ENCODE measurements at places on chromosomes 3 and 15.
A peak's percentile ranks its signal among the peaks of the same experiment; 100 is the strongest.

DNA sequence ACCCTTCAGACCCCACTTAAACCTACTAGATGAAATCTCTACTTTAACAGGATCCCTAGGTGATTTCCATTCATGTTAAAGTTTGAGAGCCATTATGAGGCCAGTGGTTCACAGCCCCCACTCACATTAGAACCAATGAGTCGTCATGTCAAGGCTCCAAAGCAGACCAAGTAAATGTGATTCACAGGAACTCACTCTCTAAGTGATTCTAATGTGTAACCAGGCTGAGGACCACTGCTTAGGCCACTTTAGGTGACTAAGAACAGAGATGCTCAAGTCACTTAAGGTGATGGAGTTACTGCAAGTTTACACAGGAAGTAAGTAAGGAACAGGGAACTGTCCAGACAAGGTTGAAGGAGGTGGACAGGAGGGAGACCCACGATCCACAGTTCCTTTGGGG, 7.7 kb downstream of the GALNT15 start:
- no peak for DNase-seq

- no peak for DNase-seq
Measured at GRCh38 chr3:27289769-27290413, 79.3 kb downstream of the NEK10 start.

GRCh38 chr15:98405013-98405412, 243.3 kb upstream of the IGF1R start:
- no peak for DNase-seq

DNA sequence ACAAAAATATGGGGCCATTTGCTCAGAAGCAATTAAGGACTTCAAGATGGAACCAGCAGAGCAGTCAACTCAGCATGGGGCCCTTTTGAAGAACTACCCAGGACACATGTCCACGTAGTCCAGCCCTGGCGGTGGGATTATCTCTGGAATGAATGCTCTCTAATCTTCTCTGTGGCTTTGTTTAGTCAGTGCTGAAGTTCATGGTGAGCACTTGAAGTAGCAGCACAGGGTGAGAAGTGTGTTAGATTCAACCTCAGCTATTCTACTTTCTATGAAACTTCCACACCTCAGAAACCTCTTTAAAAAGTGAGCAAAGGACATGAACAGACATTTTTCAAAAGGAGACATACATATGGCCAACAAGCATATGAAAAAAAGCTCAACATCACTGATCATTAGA, 74.4 kb downstream of the THRB start:
- DNase-seq, result no peak

DNA sequence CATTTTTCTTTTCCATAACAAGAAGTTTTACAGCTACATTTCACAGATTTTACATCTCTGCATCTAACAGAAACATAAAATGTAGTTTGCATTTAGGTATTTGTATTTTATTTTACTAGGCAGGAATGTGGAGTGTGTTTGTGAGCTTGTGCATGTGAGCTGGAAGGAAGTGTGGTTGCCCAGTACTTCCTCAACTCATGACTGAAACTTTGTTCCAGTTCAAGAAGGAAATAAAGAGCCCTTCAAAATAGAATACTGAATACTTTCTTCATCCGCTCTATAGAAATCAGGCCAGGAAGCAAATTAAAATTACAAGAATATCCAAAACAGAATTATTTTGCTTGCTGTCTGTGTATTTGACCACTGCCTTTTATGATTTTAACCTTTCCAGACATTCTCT, 81.3 kb downstream of the CHL1 start:
- DNase-seq, result no peak

DNA sequence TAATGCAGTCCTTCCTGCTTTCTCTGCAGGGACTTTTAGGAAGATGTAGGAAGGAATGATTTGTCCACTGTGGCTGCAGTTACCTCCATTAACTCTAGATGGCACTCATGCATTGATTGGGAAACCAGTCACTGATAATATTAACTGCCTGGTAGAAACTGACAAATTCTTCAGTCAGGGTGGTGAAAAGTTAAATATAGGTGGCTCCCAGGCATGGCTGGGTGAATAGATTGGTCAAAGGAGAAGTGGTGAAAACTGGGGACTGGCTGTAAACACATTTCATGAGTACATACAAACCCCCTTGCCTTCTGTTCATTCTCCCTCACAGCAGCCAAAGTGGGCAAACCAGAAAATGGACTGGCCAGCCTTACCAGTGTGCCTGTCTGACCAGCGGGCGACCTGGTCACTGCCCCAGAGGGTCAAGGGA, 333.4 kb downstream of the THSD4 start:
- DNase-seq, result no peak

- DNase-seq, result no peak
Measured at GRCh38 chr15:41965441-41966413, 6.6 kb downstream of the EHD4 start.

DNA sequence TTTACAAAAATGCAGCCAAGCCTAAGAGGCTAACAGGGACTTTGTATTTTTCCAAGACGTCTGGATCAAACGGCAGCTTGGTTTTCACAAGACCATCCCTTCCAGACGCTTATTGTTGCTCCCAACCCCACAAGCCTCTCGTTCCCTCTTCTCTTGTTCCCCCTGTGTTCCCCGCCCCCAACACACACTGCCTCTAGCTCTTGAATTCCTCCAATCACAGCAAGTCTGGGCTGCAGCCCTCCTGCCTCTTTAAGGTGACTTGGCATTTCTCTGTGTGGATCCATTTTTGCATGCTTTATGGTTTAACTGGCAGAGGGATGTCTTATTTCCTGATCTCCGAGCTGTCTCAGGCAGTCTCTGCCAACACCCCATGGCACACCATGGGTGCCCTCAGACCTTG, 182.2 kb downstream of the ABHD5 start:
- no peak for DNase-seq

GRCh38 chr3:94374439-94375161, 311.7 kb downstream of the NSUN3 start:
- no peak for DNase-seq

GRCh38 chr15:70503073-70503745, 260.1 kb downstream of the UACA start:
- DNase-seq, result no peak

- no peak for DNase-seq
Measured at GRCh38 chr3:50570508-50571279, 1.4 kb downstream of the HEMK1 start.

- no peak for DNase-seq
Measured at GRCh38 chr15:89531796-89532537, 35.6 kb upstream of the RHCG start.

DNA sequence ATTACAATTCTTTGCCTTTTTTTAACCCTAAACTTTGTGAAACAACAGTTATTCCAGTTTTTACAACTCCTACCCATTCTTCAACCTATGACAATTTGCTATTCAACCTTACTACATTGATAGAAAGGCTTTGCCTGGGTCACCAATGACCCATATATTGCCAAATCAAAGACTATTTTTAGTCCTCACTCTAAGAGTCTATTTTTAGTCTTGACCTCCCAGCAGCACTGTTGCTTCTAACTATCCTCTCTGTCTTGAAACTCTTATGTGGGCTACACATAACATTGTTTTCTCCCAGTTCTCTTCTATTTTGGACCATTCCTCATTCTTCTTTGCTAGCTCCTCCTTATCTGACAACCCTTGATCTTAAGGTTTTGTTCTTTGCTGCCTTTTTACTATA, 71.4 kb downstream of the C3orf80 start:
- no peak for DNase-seq

- no peak for DNase-seq
Measured at GRCh38 chr3:72930754-72931153, 42.9 kb downstream of the GXYLT2 start.

DNA sequence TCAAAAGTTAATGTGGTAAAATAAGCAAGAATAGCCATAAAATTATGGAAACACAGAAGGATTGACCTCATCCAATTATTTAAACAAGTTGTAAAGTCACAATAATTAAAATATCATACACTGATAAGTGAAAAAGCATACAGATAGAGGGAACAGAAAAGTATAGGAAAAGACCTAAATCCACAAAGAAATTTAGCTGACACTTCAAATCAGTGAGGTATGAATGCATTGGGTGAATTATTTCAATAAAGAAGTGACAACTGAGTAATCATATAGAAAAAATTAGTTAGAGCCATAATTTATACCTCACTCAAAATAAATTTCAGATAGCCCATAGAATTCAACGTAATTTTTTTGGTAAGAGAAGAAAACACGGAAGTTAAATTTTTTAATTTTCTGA, 25.1 kb downstream of the TFDP2 start:
- no peak for DNase-seq

DNA sequence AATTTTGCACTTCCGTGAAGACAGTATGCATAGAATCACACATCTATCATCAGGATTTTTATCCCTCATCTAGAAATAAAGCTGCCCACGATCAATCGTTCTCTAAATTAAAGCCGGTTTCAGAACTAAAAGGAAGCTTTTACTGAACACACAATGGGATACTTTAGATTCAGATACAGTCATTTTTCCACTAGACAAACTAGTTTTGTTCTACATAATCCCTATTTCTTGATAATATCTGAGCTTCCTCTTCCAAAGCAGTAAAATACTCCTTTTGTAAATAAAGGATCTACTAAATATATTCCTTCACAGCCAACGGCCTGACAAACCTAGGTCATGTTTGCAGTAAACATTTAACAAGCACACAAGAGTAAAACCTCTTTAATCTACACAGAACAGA, 2.0 kb upstream of the GANC start:
- no peak for DNase-seq

DNA sequence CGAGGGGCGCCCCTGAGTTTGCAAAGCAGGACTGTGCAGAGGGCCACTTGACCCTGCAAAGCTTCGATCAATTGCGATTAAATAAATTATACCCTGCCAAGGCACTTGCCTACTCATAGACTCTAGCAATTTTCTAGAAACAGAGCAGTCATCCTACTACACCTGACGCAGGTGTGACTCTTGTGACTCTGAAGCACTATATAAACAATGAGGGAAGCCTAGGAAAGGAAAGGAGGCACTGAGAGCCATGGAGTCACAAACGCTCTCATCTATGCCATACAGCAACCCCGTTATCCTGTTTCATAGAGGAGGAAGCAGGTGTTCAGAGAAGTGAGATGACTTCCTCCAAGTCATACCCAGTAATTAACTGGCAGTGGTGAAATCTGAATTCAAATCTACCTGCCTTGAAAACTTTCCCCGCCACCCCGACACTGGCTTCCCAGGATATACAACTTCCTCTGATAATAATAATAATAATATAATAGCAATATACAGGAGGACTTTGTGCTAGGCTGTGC, 14.4 kb downstream of the ARHGEF3 start:
- no peak for DNase-seq

- no peak for DNase-seq
Measured at GRCh38 chr3:48564667-48565066, 1.1 kb upstream of the UCN2 start.

- no peak for DNase-seq
Measured at GRCh38 chr3:49648354-49649019, 25.7 kb upstream of the APEH start.

DNA sequence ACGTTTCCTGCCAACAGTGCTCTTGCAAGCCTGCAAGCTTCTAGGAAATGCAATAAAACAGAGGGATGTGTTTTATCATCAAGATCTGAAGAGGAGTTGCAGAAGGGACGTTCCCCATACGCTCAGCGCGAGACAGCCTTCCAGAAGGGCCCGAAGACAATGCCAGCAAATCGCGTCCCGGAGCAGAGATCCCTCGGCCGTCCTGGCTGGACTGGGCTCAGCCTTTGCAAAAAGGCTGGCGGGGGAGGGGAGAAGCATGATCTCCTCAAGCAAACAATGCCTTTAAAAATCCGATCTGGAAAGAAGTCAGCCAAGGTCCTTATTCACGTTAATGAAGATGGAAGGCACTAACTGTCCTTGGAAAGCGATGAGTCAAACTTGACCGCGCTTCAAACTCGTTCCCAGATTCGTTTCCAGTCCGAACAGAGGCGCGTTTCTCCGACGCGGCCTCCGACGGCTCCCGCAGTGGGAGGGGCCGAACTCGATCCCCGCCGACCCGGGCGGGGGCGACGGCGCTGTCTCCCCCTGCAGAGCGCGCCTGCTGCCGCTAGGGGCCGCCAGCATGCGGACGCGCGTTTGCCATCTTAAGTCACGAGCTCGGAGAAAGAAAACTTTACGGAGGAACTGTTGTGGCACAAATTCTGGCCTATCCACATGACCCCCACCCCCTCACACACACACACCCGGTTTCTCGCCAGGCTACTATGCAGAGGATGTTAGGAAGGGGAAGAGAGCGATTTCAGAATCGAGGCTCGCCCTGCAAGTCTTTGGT, 5.5 kb downstream of the BCL6 start:
- peak; percentile 78 for DNase-seq

GRCh38 chr3:196641333-196642054, 2.0 kb downstream of the NRROS start:
- peak; percentile 41 for DNase-seq

DNA sequence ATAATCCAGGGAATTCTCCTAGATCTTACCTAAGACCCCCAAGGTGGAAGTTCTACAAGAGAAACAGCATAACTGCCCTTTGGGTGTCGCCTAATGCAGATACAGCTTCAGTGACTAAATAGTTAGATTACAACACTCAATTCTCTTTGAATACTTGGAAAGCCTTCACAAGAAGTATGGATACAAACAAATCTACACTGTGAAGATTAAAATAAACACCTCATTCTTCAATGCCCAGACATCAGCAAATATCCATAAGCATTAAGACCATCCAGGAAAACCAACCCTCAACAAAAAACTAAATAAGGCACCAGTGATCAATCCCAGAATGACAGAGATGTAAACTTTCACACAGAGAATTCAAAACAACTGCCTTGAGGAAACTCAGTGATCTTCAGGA, 963.2 kb downstream of the PLOD2 start:
- no peak for DNase-seq

DNA sequence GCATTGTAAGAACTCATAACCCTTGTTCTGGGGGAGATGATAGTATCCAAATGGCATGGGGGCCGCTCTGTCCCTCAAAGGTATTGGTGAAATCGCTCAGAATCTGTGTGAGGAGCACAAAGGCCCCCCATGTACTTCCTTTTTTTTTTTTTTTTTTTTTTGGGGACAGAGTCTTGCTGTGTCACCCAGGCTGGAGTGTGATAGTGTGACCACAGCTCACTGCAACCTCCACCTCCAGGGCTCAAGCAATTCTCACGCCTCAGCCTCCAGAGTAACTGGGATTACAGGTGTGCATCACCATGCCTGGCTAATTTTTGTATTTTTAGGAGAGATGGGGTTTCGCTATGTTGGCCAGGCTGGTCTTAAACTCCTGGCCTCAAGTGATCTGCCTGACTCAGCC, 37.0 kb downstream of the CMTM8 start:
- DNase-seq, result no peak

GRCh38 chr3:184156522-184156955, 1.4 kb downstream of the DVL3 start:
- DNase-seq, result no peak

All from CD4-positive, alpha-beta T cell treated with Interferon gamma for 1 hour (primary cell).